ENCODE measurements at places on chromosomes 1 and 21.

DNA sequence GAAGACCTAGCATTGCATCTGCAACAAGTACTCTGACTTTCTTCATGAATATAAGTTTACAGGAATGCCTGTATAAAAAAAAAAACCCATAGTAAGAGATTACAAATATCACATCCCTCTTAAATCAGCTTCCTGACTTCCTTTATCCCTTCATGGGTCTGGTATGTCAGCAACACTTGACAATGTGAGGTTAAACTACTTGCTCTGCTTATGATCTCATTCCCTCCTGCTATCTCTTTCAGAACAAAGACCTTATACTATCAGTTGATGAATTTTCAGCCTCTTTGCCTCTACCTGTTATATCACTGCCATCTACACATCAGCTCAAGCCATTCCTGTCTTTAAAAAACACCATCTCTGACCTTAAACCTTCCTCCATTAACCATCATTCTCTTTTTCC, 130.9 kb upstream of the SAMSN1 start:
- no peak for DNase-seq

DNA sequence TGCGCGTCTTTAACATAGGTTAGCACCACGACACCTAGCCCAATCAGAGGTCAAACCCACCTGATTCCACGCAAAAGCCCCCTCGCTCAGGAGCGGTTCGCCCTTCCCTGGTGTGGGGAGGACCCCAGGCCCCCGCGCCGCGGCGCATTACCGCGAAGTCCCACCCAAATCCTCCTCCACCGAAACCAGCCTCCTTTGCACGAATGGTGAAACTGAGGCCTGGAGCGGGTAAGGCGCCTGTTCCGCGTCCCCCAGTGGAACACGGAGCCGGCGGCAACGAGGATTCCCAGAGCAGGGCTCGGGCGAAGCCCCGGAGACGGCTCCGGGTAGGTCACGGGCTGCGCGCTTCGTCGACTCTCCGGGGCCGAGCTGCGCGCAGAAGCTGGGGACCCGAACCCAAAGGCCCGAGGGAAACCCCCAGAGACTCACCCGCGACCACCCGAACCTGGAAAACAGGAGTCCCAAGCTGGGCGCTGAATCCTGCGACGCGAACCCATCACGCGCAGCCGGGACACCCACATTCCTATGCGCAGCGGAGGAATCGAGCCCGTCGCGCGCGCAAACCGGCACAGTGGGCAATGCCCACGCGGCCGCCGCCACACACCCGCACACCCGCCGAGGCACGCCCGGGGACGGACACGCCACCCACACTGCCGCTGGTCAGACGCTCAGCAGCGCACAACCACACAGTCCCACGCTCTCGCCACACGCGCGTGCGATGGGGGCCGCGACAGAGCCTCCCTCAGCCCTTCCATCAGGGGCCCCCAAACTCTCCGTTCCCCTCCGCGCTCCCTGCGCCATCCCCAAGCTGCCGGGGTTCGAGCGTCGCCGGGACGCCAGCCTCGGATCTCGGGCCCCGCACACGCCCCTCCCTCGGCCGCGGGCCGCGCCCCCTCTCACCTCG, 507 bp downstream of the GLIS1 start:
- no peak for DNase-seq

DNA sequence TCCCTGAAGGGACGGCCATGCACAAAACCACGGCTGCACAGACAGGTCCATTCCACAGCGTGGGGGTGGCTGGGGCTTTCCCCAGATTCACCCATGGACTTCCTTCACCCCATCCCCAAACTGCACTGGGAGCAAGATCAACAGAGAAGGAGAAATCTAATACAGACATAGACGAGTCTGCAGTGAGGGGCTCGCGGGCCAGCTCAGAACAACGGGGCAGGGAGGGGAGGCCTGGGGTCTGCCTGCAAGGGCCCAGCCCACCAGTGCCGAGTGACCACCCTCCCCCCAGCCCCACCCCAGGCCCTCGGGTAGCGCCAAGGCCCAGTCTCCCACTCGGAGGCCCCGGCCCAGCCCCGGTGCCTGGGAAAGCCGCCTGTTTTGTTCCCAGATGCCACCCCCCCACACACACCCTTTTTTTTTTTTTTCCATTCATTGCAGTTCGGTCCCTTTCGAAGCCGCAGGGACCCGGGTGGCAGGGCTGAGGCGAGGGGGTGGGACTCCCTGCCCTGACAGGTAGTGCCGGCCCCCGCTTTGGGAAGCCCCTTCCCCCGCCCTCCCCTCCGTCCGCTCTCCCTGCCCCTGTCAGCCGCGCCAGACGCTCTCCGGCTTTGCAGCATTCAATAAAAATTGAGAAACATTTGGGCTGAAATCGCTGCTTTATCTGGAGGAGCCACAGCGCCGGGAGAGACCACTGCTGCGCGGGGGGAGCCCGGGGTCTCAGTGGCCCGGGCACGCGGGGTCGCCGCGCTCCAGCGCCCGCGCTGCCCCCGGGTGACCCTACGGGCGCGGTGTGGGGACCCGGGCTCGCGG, 543 bp upstream of the EPHB2 start:
- peak; percentile 83 for DNase-seq

GRCh38 chr1:85240174-85240601, 19.3 kb downstream of the C1orf52 start:
- DNase-seq, result no peak

GRCh38 chr1:28247612-28248272, 11.6 kb upstream of the SESN2 start:
- no peak for DNase-seq
